Stimulated activated CD4-positive, alpha-beta T cell treated with anti-CD3 and anti-CD28 coated beads, TNF-alpha, amount 100 ng/mL, for 1 hour (primary cell): ENCODE measurements at places on chromosomes 2 and 18.

- DNase-seq = no peak
These were observed 961.3 kb downstream of the SOCS6 start for GRCh38 chr18:71250191-71250590.

DNA sequence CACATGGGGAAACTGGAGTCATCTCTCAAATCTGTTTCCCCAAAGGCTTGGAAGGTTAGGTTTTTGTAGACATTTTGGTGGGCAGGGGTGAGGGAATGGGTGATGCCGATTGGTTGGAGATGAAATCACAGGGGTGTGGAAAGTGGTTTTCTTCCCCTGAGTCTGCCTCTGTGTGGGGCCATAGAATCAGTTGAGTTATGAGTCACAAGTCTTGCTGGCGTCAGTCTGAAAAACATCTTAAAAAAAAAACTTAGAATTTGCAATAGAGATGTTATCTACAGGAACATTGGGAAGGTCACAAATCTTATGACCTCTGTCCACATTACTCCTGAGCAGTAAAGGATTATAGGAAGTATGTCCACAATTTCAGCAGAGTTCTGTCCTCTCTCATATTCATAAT is 314.6 kb downstream of the CNTNAP5 start:
- DNase-seq = no peak

- DNase-seq = no peak
These were observed 168.8 kb upstream of the CELF4 start for GRCh38 chr18:37734406-37734805.

DNA sequence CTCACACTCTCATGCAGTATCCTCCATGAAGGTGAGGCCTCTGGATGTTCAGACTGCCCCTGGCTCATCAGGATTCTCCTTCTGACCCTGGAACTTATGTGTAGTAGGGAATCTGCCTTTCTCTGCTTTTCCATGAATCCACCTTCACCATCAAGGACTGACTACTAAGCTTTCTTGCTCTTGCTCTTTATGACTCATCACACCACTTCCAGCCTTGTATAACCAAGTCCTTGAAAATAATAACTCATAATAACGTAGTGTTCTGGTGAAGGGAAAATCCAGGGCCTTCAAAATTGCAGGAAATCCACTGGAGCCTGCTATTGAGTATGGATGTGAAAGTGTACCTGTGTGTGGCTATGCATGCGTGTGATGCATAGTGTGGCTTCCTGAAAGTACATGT is 11.3 kb upstream of the KCNS3 start:
- DNase-seq = no peak

GRCh38 chr2:31131871-31132270 is 6.4 kb downstream of the GALNT14 start:
- no peak for DNase-seq

DNA sequence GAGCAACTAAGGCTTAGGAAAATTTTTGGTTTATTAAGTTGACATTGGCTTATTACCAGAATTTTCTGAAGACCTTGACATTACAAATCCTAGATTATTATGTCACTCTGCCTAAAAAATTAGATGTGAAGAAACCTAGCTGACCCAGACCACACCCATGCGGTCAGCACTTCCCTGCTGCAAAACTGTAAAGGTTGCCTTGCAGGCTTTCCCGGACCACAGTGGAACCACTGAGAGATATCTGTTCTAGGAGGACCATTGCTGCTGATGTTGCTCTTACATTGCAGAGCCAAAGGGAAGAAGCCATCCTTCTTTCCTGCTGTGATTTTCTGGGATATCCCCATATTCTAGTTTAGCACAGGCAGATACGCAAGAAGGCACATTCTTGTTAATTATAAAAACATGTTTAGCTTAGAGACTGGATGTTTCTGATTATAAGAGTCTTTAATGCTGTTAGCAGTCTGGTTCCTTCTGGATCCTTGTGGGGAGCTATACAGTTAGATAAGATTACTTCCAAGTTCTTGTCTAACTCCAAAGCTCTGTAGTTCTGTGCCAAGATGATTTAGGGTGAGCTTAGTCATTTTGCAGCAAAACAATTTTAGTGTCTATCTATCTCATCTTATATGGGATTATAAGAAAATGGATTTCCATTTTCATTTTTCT is 70.2 kb downstream of the AOX1 start:
- DNase-seq = no peak
